ENCODE measurements at places on chromosomes 3 and 15.

- no peak for DNase-seq
Measured at GRCh38 chr15:100986158-100986896, 67.2 kb downstream of the LRRK1 start.

GRCh38 chr3:66483006-66483405 is 17.8 kb downstream of the LRIG1 start:
- DNase-seq = no peak

DNA sequence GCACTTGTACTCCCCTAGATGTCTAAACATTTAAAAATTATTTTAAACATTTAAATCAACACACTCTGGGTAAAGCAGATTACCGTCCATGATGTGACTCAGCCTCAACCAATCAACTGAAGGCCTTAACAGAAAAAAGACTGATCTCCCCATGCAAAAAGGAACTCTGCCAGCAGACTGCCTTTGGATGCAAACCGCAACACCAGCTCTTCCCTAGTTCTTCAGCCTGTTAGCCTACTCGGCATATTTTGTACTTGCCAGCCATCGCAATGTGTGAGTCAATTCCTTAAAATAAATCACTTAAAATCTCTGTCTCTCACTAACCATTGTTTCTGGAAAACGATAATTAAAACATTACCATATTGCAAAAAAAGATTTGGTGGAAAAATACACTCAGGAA is 375.9 kb downstream of the RSL24D1 start:
- DNase-seq = no peak

- no peak for DNase-seq
Measured at GRCh38 chr3:87997298-87997697, 61.5 kb downstream of the CGGBP1 start.

DNA sequence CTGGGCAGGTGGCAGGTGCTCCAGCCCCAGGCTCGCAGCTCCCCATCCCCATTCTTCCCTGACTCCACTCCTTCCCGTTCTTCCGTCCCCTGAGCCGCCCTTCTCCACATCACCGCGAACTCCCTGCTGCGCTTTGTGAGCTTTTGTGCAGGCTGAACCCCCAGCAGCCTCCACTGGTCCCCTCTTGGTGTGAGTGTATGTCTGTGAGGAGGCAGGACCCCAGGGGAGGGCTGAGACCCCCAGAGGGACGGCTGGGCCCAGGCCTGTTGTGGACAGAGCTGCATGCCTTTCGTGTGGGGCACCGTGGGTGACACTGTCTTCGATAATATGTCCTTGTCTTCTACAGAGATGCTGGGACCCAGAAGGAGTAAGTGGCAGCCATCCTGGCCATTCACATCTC is 7.3 kb upstream of the ITIH3 start:
- DNase-seq = no peak

- DNase-seq = no peak
Measured at GRCh38 chr3:70824078-70824477, 511.6 kb upstream of the MDFIC2 start.

DNA sequence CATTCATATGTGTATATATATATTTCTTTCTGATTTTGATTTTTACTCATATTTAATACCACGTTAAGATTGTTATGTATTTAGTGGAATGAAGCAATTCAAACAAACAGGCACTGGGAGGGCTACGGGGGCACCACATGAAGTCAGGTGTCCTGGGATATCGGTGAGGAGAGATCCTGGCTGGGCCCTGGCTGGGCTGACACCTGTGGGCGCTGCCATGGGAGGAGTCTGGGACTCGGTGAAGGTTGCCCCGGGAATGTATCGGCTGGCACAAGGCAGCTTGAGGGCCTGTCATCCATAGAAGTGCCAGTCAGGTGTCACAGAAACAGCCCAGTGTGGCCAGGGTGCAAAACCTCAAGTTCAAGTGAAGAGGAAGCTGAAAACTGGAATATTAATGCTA is 766.9 kb upstream of the ARPP21 start:
- DNase-seq = no peak

DNA sequence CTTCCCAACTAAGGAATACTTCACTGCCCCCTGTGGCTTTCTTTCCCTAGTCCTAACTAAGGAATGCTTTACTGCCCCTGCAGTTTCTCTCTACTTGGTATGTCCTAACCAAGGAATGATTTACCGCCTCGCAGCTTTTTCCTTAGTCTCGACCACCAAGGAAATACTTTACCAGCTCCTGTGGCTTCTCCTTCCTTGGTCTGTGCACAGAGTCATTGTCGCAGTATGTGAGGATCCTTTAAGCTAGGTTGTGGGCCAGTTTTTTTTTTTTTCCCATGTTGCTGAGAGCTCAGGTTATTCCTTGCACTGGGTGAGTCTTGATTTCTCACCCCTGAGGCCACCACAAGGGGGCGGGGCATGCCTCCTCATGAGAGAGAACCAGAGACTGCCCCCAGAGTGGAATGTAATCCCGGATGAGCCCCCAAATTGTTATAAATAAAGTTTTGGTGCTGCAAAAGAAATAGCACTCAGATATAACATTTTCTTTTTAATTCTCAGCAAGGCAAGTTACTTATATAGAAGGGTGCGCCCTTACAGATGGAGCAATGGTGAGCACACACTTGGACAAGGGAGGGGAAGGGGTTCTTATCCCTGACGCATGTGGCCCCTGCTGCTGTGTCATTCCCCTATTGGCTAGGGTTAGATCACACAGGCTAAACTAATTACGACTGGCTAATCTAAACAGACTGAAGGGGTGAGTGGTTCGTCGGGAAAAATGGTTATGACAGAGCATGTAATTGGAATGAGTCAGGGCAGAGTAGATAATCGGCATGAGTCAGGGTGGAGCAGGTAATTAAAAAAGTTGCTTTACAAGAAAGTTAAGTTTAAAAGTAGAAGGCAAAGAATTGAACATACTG is 27.0 kb downstream of the NDUFB4 start:
- DNase-seq = peak; percentile 40

GRCh38 chr3:38334142-38335055 is 12.2 kb upstream of the XYLB start:
- no peak for DNase-seq

GRCh38 chr15:63048115-63048775 is 5.7 kb downstream of the TPM1 start:
- DNase-seq = peak; percentile 74

GRCh38 chr3:152973575-152973974 is 138.6 kb downstream of the P2RY1 start:
- no peak for DNase-seq

DNA sequence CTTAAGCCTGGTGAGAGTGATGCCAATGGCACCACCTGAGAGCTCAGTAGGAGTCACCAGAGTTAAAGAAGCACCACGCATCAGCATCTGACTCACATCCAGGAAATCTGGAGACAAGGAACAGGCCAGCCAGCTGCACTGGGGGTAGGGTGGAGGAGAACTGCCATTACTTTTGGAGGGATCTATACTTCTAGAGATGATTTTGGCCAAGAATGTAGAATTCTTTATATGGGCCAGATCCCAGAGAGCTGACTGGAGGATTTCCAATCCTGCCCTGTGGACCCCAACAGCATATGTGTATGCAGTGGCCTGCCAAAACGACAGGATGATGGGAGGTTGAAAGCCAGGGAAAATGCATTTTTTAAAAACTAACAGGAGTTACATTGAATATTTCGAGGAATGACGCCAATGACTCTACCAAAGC is 29.8 kb downstream of the CCR3 start:
- DNase-seq = no peak

- no peak for DNase-seq
Measured at GRCh38 chr3:105801397-105801796, 67.4 kb downstream of the CBLB start.

DNA sequence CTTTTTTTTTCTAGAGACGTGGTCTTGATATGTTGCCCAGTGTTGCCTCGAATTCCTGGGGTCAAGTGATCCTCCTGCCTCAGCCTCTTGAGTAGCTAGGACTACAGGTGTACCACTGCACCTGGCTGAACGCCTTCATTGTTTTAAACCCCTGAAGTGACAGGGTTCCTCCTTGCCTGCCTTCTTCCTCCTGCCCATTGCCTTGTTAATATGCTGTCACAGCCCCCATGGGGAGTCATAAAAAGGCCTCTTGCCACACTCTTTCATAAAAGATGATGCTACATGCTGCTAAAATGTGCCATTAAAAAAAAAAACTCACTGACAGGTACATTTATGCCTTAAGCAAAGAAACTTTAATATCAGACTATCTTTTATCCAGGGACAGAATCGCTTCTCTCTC is 116.8 kb upstream of the SKOR1 start:
- DNase-seq = no peak

DNA sequence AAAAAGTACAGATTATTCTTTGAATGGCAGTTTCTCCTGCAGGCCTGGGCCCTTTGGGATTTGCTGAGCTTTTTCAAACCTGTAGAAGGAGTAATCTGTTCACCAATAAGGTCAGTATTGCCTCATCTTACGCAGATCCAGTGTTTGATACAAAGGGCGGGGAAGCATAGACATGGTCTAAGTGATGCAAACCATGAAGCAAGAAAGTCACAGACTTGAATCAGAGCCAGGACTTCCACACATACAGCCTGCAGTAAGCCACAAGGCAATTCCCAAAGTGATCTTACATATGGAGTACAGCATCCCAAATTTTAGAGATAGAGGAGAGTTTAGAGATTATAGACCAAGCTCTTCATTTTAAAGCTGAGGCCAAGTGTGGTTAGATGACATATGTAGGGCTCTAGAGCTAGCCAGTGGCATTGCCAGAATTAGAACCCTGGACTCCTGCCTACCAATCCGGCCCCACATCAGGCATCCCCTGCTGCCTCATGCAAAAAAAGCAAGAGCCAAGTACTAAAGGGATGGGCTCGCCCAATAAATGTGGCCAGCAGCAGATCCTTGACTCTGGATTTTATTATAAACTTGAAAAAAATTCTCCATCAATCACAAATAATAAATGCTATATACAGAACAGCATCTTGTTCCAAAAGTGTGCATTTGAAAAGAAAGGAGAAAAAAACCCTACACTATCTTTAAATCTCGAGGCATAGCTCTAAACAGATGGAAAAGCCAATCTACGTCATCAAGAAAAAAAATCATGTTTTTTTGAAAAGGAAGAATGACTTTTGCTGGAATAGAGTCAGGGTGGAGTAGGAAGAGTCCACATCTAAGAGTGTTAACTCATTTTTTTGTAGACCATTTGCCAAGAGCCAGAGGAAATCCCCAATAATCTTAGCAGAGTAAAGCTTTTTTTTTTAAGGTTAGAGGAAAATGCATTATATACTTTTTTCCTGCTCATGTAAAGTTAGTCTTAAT is 24.0 kb downstream of the ABI3BP start:
- DNase-seq = no peak

- DNase-seq = no peak
Measured at GRCh38 chr15:52039925-52040781, 21.1 kb downstream of the MAPK6 start.

GRCh38 chr3:56790016-56790821 is 11.5 kb downstream of the ARHGEF3 start:
- DNase-seq = peak; percentile 97

- DNase-seq = no peak
Measured at GRCh38 chr3:42503251-42503924, 945 bp downstream of the VIPR1 start.

DNA sequence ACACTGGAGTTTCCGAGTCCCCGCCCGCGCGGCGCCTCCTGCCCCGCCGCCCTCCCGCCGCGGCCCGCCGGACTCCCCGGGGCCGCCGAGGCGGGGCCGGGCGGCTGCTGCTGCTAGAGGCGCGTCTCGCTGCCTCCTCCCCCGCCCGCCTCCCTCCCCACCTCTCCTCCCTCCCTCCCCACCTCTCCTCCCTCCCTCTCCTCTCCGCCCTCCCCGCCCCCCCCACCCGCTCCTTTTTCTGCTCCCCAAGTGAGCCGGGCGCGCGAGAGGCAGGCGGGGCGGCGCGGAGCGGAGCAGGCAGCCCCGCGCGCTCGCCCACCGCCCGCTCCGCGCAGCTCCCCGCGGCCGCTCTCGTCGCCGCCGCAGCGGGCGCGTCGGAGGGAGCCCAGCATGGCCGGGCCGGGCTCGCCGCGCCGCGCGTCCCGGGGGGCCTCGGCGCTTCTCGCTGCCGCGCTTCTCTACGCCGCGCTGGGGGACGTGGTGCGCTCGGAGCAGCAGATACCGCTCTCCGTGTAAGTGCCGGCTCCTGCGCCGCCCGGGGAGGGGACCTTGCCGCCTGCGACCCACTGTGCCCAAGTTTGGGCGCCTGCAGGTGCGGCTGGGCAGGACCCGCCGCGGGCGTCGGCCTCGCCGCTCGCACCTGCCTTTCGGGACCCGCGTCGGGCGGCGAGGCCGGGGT is at the start of gene CACNA2D3:
Gene CACNA2D3, plus strand, starts transcription at position 229 of the 679 bp plus-strand sequence.
- no peak for DNase-seq

- DNase-seq = peak; percentile 55
Measured at GRCh38 chr3:106317141-106318055, 448.6 kb upstream of the CBLB start.

GRCh38 chr3:168088106-168088720 is 7.5 kb downstream of the GOLIM4 start:
- peak; percentile 18 for DNase-seq

DNA sequence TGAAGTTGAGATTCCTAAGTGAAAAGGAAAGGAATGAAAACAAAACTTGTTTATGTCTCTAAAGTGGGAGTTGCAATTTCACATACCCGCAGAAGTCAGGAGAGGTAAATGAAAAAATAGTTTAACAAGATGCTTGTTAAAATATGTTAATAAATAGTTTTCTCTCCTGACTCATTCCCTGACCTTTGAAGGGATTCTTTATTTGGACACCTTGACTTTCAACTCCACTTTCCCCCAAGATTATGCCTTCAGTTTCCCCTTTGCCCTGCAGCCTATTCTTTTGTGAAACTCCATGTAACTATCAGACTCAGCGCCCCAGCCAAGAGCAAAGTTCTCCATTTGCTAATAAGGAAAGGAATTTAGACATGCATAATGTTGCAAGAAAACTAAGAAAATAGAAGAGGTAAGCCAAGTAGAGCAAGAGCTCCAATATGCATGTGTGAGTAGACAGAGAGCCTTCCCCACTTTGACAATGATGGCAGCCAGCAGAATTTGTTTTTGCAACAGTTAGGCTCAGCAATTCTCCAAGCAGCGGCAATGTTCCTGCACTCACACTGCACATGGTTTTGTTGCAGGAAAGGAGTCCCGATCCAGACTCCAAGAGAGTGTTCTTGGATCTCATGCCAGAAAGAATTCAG is 61.2 kb downstream of the CD200 start:
- no peak for DNase-seq

DNA sequence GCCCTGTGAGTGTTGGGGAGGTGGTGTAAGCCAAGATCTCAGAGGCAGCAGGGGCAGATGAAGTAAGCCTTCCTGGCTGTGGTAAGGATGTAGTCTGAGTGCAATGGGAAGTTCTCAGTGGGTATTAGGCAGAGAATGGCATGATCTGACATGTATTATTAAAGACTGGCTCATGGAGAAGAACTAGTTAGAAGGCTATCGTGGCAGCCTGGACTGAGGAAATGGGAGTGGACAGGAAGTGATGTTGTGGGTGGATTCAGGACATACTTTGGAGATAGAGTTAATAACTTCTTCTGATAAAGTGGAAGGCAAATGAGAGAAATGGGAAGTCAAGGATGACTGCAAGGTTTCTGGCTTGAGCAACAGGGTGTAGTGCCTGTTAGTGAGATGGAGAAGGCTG is 250.9 kb upstream of the CFAP20DC start:
- DNase-seq = no peak

DNA sequence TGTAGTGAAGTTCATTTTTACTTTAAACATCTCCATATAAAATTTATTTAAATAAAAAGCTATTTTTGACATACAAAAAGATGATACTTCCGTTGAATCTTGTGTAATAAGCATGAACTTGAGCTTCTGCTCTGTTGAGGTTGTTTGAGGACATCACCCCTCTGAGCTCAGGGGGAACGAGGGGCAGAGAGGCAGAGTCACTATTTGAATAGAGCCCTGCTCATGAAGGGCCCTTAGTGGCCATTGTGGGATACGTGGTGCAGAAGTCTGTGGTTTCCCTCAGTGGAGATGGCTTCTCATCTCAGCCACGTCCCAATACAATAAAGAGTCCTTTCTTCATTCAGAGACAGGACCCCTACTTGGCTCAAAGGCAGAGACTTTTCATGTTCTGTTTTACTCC is 10.6 kb downstream of the CEMIP start:
- no peak for DNase-seq
